ENCODE measurements at places on chromosomes 2 and 18.

GRCh38 chr2:206064077-206064476 lies 21.9 kb downstream of the INO80D start:
- no peak for ATAC-seq

DNA sequence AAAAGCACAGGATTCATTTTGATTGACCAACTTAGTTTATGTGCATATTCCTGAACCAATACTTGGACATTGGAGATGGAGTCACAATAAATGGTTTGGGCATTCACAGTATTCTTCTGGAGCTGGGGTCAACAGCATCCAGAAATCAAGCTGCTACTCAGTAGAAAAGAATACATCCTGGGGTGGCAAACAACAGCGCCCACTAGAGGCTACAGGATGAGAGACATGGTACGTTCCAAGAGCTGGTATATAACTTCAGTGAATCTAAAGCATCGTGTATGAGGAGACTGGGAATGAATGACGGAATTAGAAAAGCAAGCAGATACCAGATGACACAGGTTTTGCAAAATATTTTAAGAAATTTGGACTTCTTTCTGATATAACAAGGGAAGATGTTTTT lies 142.9 kb upstream of the FIGN start:
- no peak for ATAC-seq

DNA sequence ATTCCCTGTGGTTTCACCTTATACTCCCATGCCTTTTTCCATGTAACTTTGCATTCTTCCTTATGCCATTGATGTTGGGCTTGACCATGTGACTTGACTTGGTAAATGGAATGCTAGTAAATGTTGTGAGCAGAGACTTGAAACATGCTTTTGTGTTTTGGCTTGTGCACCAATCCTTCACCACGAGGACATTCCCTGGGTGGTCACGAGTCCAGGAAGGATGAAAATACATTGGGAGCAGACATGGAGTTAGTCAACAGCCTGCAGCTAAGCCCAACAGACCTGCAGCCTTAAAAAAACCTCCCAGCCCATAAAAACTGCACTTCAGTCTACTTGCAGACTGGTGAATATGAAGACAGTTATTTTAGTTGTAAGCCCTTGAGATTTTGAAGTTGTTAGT lies 116.5 kb upstream of the SPATS2L start:
- ATAC-seq: no peak

- ATAC-seq: no peak
These were observed 2.9 kb downstream of the CLHC1 start for GRCh38 chr2:55229221-55229620.

DNA sequence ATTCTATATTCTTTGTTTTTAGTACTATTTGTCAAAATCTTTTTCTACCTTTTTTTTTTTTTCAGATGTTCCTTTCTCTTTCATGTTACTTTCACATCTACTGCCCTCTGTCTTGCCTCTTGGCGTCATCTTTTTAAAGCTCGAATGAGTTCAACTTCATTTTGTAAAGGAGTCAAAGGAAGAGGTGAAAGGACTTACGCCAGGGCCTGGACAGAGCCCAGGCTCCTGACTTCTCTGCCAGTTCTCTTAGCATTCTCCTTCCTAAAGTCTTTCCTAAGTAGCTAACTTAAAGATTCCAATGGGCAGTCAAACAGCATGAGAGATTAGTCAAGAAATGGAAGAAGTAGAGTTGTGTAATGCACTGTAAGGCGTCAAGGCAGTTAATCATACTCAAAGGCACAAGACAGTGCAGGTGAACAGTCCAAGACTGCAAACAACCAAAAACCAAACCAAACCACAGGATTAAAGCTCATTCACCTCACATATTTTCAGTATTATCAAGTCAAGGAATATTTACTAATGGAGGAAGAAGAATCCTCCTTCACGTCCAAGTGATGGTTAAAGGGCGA lies 301.7 kb downstream of the TCF4 start:
- no peak for ATAC-seq

DNA sequence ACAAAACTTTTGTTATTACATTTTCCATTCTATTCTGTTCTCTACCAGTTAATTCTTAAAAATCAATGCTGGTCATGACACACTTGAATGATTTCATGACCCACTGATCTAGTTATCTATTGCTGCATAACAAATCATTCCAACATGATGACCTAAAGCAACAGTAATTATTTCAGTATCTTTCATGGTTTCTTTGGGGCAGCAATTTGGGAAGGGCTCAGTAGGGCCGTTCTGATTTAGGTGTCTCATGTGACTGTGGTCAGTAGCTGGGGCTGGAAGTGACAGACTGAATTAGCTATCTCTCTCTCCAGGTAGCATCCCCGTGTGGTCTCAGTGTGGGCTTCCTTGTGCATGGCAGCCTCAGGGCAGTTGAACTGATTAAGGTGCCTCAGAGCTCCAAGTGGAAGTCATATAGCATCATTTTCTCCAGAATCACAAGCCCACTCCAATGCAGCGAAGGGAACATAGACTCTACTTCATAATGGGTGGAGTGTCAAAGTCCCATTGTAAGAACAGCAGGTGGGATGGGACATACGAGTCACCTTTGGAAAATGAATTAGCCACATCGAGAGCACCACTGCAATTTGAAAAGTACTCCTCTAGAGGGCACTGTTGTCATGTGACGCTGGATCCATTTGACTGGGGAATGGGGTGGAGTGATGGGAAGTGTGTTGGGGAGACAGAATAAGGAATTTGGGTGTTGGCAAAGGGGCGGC lies 39.1 kb upstream of the FAM136A start:
- no peak for ATAC-seq

DNA sequence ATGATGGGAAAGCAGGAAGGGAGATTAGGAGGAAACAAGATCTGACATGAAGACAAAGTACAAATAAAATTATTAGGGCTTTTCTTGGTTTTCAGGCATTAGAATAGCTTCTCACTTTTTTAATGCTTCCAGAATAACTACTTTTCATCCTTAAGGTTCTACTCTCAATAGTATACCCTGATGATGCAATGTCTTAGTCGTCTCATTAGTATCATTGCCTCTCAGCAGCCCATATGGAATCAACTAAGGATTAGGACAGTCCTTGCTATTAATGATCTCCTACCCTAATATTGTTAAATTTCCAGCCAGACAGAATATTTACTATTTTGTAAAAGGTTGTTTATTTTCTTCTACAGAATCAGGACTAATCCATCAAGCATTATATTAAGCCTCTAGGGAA lies 55.9 kb downstream of the RELCH start:
- ATAC-seq: no peak

Data from gastroesophageal sphincter (tissue), 4 donors.